Stimulated activated CD8-positive, alpha-beta memory T cell treated with anti-CD3 and anti-CD28 coated beads, Interleukin-15, amount 100 ng/mL, for 24 hours (primary cell): ENCODE measurements at places on chromosomes 2 and 18.

DNA sequence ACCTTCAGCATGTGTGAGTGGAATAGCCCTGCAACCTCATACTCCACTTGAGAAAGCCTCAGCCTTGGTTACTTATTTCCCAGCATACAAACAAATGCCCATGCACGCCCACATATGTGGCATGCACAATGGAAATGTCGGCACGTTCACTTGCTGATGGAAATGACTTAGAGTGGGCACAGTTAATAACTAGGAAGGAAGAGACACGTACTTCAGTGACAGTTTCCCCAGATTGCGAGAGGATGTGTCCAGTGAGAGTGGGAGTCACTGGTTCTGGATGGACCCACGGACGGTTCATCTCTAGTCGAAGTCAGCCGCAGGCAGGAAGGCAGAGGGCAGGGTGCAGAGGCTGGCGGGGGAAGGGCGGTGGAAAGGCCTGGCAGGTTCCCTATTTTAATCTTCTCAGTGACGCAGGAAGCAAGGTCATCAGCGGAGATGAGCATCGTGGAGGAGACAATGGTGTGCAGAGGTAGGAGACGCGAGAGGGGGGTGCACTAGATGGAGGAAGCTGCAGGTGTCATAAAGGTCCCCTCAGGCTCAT, 350.7 kb upstream of the MYT1L start:
- DNase-seq: no peak

DNA sequence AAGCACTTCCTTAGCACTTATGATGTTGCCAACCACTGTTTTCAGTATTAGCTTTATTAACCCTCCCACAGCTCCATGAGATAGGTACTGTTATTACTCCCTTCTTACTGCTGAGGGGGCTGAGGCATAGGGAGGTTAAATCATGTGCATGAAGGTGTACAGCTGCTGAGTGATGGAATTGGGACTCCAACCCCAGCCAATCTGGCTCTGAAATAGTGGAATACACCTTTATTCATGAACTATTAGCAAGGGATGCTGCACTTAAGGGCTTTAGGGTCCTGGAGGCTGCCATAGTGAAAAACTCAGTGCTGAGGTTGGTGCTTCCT, 19.2 kb downstream of the SMARCAL1 start:
- DNase-seq: no peak

DNA sequence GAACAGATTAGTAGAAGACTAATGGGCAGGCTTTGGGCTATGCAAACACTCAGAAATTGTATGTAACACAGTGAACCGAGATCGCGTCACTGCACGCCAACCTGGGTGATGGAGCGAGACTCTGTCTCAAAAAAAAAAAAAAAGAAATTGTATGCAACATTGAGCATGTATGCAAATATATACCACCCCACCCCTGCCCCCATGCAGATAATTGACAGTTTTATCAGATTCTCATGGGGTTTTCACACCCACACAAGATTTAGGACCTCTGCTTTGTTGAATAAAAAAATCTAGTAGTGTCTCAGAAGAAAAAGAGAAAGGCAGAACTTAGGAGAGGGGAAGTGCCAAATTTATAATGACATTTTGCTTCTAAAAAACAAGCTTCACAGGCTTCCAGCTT, 131.6 kb upstream of the FN1 start:
- DNase-seq: no peak

- DNase-seq: peak; percentile 39
These were observed 81.4 kb downstream of the BIN1 start for GRCh38 chr2:127025359-127026166.

GRCh38 chr18:52054324-52054723, 285.7 kb upstream of the DCC start:
- DNase-seq: no peak

DNA sequence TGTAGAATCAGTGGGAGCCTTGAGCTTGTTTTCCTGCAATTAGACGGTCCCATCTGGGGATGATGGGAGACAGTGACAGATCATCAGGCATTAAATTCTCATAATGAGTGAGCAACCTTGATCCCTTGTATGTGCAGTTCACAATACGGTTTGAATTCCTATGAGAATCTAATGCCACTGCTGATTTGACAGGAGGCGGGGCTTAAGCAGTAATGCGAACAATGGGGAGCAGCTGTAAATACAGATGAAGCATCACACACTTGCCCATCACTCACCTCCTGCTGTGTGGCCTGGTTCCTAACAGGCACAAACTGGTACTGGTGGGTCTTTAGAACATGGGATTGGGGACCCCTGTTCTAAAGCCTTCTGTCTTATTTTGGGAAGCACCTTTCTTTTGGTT, 17.9 kb upstream of the NYAP2 start:
- DNase-seq: no peak

GRCh38 chr2:30193104-30193681, 38.1 kb upstream of the LBH start:
- DNase-seq: no peak

GRCh38 chr2:63465633-63466032, 122.6 kb downstream of the WDPCP start:
- DNase-seq: no peak

DNA sequence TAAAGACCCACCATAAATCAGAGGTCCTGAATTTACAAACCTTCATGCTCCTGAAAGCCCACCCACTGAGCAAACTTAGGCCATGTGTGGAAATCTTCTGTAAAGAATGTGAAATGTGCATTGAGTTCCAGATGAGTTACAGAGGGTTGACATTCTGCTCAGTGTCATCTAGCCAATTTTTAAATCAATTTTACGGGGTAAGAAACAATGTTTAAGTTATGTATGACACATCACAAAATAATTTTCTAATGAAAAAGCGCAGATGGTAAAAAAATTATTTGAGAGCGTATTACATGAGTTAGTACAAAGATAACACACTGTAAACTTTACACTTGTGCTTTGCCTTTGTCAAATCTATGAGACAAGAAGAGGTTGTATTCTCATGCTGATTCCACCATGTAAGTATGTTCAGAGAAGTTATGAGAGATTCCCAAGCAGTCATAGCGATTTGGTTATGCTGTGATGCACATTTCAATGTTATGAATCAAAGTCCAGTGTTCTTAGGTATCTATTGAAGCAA, 446.3 kb downstream of the ADCYAP1 start:
- DNase-seq: no peak

GRCh38 chr2:164794432-164795231, 47.0 kb downstream of the COBLL1 start:
- DNase-seq: no peak

DNA sequence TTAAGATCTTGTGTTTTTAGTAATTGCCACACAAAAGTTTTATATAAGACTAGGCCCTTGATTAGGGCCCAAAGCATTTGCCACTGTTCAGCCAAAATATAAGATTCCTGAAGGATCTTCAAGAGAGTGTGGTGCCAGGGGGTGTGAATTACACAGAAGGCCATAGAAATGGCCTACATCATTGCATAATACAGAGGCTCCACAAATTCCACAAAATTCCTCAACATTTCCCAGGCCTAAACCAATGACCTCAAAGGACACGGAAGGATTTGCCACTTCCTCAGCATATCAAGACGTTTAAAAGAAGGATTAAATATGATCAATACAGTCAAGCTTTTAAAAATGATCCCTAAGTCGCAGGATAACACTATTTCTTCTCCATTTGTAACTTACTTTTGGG, 24.1 kb downstream of the COL6A3 start:
- DNase-seq: no peak

DNA sequence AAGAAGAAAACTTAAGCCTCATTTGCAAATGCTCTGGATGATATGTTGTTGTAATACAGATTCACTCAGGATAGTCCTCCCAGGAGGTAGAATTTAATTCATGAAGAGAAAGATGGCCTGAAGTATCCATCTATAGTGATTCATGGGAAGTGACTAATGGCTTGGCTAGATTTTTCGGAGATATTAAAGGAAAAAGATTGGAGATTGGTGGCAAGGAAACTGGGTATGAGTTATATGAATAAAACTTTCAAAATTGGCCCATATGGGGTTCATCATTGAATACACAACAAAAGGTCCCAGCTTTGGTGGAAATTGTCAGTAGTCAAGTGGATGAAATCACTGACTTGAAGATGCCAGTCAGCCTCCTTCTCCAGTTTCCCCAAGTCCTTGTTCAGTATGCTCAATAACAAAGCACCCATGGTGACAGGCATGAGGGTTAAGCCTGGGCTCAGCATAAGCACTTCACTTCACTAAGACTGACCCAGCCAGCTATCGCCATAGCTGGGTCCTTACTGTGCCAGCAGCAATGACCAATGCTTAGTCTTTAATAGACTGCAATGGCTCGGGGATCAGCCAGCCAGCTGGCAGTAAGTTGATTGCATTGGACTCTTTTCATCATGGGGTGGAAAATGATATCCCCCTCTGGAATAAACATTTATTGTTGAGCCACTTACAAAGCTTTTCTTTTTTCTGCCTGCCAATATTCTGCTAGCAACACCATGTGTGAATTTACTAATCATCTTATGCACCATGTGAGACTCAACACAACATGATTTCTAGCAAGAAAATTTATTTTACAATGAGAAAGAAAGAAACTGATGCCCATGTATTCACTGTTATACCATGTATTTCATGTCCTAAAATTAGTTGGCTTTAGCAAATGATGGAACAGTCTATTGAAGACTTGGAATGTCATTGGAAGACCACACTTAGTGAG, 176.6 kb upstream of the TACR1 start:
- no peak for DNase-seq

GRCh38 chr2:28369358-28369757, 23.3 kb upstream of the FOSL2 start:
- DNase-seq: no peak
